Posterior cingulate gyrus (tissue), 11 donors: ENCODE measurements at places on chromosomes 16 and 17.

DNA sequence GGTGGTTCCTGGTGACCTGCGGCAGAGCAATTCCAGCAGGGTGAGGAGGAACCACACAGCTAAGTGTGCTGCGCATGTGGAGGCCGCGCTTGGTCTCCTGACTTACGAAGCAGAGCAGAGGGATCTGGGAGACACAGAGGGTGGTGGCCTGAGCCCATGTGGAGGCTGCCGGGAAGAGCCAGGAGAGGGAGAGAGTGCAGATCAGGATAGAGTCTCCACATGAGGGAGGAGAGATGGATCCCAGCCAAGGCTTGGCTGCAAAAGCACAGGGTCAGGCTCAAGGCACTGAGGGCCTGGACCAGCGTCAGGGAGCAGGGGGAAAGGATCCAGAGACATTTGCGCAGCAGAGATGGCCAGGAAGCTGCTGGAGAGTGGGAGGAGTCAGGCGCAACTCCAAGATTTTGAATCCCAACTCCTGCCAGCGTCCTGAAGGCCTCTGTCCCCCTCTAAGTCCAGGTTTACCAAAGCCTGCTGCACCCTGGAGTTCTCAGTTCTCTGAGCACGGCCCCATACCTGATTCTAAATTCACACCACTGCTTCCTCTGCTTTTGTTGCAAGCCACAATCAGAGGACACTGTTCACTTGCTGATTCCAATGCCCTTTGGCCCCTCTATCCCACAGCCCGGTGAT is 11.3 kb upstream of the MLLT6 start:
- DNase-seq = no peak

DNA sequence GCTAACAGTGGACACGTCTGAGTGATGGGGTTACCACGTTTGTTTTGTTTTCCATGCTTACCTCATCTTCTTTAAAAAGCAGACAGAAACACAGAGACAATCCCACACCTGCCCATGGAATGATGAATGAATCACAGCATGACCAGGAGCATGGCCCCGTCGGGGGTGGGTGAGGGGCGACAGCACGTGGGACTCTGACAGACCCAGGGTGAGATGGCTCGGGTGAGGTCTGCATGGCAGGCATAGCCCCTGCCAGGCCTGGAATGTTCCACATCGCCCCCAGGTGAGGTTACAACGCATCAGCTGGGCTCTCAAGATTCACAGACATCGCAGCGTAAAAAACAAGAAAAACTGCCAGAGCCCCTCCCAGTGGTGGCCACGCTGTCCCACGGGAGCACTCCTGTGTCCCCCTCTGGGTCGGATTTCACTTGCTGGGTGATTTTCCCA is 18.1 kb downstream of the SLC7A5 start:
- DNase-seq = no peak

GRCh38 chr17:80856863-80857755 is 134.5 kb upstream of the CHMP6 start:
- no peak for DNase-seq

GRCh38 chr17:1227917-1228780 is 42.1 kb upstream of the BHLHA9 start:
- DNase-seq = no peak

DNA sequence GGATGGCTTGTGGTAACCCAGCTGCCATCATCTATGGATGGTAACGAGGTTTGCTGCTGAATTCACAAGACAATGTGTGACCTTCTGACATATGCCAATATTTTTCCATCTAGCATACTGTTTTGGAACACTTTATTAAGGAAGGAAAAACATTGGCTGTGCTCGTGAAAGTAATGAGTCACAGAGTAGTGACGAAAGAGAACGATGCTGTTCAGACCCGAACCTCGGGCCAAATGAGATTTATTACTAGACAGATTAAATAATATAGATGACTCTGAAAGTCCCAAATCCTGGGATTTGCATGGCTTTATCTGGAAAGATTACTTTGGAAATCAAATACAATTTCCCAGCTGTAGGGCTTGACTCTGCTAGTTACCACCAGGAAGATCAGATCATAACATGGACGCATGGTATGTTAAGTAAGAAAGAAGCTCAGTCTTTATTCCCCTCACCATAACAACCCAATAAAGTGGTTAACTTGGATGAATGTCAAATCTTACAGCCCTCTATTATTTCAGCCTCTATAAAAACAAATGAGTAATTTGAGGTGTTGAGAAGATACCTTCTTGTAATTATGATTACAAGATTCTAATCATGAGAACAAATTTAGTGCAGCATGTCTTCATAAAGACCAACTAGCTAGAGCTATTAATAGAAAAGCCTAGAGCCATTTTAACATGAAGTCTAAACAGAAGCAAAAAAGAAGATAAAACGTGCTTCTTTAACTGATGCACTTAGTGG is 32.6 kb downstream of the ERN1 start:
- DNase-seq = no peak

- no peak for DNase-seq
These were observed 2.3 kb upstream of the SAMD14 start for GRCh38 chr17:50132104-50132794.

DNA sequence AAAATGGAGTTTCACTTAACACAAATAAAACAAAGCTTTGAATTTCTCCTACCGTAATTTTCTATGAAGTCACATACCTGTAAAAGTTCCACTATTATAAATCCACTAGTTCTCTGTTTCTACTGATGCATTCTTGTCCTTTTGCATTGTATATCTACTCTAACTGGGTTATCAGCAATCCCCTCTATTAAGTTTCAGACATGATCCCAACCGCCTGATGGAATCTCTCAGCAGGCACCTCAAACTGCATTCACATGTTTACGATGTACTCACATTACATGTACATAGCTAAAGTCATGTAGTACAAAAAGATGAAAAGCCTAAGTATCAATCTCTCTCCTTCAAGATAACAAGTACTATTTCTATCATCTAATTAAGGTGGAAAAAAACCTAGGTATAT is 64.9 kb downstream of the MED13 start:
- no peak for DNase-seq

- DNase-seq = no peak
These were observed 4.9 kb upstream of the RASD1 start for GRCh38 chr17:17500999-17501605.

GRCh38 chr16:35173295-35173694 is 1713.9 kb downstream of the TP53TG3F start:
- no peak for DNase-seq

- peak; percentile 33 for DNase-seq
These were observed 146.6 kb downstream of the USP22 start for GRCh38 chr17:20896153-20896649.

DNA sequence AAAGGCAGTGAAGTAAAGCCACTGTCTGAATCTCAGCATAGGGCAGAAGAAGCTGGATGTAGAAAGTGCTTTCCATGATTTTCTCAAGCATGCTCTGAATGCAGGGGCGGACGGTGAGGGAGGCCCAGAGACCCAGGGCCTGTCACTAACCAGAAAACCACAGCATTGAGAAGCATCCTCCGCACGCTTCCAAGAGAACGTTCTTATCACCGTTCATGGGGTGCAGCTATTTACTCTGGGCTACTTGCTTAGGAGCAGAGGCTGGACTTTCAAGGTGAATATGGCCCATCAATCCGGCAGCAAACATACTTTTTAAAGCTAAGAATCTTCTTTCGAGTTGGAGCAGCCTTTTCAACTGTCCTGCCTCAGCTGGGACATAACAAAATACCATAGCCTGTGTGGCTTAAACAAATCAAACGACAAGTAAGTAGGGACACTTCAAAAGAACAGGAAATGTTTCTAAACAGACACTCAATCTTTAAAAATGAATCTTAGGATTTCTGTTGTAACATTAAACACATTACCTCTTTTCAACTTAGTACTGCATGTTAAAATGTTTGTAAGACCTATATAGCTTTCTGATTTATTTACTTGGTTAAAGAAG is 46.5 kb upstream of the CDRT4 start:
- DNase-seq = no peak

DNA sequence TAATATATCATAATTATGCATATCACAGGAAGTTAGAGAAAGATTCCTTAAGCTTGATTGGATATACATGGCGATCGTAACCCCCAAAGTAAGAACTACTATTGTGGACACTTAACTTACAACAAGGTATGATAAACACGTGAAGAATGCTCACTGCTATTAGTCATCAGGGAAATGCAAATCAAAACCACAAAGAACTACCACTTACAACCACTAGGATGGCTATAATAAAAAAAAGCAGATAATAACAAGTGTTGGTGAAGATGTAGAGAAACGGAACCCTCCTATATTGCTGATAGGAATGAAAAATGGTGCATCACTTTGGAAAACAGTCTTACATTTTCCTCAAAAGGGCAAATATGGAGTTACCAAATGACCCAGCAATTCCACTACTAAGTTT is 265.9 kb downstream of the SLC39A11 start:
- no peak for DNase-seq

DNA sequence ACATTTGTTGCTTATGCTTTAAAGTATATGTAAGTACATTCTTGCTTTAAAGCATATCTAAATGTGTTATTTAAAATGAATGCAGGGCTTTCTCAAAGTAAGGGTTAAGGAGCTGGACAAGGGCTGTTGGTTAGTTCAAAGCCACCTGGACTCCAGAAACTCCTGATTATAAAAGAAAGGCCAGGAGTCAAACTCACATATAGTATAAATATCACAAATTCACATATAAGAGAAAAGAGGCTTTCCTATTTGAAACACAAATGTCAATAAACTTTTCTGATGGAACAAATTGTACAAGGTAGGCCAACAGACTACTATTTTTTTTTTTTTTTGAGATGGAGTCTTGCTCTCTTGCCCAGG is 84.5 kb upstream of the CORO6 start:
- DNase-seq = no peak

GRCh38 chr16:51971184-51971583 is 575.8 kb downstream of the TOX3 start:
- no peak for DNase-seq

DNA sequence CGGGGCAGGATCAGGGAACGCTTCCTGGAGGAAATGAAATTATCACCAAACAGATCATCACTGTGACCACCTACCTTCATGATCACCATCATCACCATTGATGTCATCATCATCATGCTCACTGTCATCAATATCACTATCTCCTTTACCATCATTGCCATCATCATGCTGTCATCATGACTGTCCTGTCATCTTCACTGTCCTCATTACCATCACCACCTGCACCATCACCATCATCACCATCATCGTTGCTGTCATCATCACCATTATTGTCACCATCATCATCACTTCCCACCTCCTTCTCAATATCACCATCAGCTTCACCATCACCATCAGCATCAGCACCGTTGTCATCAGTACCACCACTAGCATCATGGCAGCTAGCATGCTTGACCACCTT is 65.3 kb downstream of the NTN1 start:
- DNase-seq = no peak

- DNase-seq = no peak
These were observed 3.6 kb downstream of the MAP2K4 start for GRCh38 chr17:12024327-12024726.

DNA sequence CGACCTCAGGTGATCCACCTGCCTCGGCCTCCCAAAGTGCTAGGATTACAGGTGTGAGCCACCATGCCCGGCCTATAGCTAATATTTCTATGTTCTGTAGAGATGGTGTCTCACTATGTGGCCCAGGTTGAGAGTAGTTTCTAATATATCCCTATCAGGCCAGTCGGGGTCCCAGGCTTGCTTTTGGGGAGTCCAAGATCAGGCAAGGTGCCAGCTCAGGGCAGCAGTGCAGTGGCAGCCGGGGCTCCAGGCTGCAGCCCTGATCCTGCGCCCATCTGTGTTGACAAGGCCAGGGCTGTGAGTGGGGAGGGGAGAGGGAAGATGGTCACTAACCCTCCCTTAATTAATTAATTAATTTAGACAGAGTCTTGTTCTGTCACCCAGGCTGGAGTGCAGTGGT is 77.6 kb upstream of the CDC42EP4 start:
- DNase-seq = no peak

- no peak for DNase-seq
These were observed 60.6 kb upstream of the CMIP start for GRCh38 chr16:81384006-81384405.

GRCh38 chr17:62637809-62638208 is 10.3 kb downstream of the MRC2 start:
- DNase-seq = peak; percentile 8

GRCh38 chr16:23729503-23730424 is 16.7 kb upstream of the ERN2 start:
- DNase-seq = no peak

DNA sequence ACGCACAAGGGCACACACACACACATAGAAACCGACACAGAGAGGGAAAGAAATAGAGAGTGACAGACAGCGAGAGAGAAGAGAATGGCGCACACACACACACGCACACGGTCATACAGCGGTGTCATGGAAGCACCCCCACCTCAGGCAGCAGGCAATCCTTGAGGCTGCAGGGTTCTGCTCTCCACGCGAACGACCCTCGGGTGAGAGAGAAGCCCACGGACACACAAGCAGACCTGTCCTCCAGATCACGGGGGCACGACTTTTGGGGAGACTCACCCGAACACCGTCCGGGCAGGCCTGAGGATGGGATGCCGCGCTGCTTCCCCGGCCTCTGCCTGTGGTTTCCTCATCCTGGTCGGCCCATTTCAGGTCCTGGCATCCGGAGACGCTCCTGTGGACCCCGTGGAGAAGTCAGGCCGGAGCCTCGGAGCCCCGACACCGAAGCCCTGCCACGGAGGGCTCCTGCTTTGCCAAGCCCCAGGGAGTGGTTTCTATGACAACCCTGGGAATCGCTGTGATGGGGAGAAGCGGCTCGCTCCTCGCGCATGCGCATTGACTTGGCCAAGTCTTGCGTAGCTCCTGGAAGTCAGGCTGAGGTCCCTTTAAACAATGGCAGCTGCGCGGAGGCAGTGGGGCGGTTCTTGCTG is 118.2 kb upstream of the KCNJ18 start:
- DNase-seq = peak; percentile 95

DNA sequence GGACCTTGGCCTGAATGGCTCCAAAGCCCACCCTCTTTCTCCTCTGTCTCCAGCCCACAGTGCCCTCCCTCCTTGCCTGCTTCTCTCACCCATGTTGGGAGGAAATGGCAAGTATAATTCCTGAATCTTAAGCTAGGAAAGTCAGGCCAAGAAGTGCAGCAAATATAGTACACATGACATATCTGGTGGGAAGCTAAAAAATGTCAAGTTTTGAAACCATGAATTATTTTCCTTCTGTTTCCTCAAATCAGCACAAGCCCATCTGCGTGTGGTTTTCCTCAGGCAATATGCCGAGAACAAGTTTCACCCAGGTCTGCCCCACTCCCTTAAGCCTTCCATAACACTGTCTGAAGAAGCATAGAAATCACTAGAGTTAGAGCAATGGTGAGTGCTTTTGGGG is 502.8 kb upstream of the CDH11 start:
- no peak for DNase-seq

DNA sequence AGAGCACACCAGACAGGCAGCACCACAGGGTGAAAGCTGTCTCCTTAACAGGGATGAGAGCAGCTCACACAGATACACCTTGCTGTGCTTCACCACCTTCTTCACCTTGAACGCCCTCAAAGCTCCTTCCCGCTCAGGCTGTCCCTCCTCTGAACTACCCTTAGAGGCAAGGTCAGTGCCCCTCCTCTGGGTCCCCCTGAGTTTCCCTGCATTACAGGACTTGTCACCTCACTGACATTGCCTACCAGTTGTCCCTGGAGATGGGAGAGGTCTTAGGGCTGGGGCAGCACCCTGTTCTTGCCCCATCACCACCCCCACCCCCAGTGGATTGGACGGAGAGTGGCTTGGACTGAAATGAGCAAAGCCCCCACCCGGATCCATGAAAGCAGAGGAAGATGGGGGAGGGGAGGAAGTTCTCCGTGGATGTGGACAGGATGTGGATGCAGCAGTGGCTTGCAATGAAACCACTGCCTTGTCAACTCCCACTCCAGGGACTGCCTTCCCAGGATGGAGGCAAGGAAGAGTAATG is 73.2 kb upstream of the CDH5 start:
- DNase-seq = no peak
